Activated CD8-positive, alpha-beta memory T cell treated with anti-CD3 and anti-CD28 coated beads, Interleukin-2, amount 50 U/mL, for 4 hours (primary cell): ENCODE measurements at places on chromosomes 3 and 15.

DNA sequence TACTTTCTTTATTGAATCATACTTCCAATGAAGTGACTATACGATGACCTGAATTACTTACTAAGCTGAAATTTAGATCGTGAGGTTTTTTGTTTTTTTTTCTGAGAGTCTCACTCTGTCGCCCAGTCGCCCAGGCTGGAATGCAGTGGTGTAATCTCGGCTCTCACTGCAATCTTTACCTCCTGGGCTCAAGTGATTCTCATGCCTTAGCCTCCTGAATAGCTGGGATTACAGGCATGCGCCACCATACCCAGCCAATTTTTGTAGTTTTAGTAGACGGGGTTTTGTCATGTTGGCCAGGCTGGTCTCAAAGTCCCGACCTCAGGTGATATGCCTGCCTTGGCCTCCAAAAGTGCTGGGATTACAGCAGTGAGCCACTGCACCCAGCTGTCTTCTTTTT, 28.7 kb downstream of the SPPL2A start:
- DNase-seq, result no peak

GRCh38 chr3:102802819-102803420, 368.1 kb downstream of the ZPLD1 start:
- no peak for DNase-seq

GRCh38 chr15:92846741-92847140, 53.4 kb upstream of the CHD2 start:
- DNase-seq, result no peak

GRCh38 chr3:67006460-67006859, 8.4 kb downstream of the KBTBD8 start:
- DNase-seq, result no peak

GRCh38 chr3:193574488-193575070, 18.4 kb upstream of the OPA1 start:
- no peak for DNase-seq

GRCh38 chr15:73934281-73934680, 8.0 kb downstream of the LOXL1 start:
- DNase-seq, result no peak

GRCh38 chr3:109275702-109276293, 40.5 kb downstream of the DPPA2 start:
- no peak for DNase-seq

DNA sequence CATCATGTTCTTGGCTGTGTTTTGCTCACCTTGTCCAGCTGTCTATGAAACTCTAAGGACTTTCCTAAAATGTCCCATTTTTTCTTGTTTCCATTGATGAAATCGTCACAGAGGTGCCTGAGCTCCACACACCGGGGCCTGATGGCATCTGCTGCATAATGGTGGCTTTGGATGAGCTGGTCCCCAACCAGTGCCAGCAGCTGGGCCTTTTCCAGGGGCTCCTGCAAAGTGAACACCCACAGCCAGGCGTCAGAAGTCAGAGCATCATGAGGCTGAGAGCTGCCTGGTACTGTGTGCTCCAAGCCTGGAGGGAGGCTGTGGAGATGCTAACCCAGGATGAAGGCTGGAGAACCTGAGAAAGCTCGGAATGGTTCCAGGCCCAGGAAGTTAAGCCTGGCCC, 46.9 kb downstream of the B3GNT5 start:
- no peak for DNase-seq

DNA sequence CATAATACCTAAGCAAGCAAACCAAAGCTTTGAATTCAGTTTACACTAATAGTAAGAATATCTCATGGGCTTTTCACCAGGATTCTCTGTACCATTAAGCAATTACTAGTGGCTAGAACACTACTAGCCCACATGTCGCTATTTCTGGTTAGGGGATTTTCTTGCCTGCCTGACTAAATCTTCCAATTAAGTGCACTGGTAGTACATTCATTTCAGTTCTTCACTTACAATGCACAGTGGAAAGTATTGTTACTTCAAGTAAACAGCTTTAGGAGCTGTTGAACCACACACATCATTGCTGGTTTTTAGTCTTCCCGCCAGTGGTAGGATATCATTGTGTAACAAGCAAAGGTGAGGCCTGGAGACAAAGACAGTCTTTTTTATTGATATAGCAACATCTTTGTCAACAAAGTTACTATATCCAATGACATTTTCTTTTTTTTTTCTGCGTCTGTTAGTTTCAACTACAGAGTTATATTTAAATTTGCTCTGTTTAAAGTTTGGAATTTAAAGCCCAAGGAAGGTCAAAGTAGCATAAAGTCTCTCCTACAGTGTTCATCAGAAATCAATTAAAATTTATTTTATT, 826.8 kb upstream of the NR2F2 start:
- DNase-seq, result no peak

- DNase-seq, result no peak
Measured at GRCh38 chr3:177754508-177754921, 557.2 kb upstream of the TBL1XR1 start.

DNA sequence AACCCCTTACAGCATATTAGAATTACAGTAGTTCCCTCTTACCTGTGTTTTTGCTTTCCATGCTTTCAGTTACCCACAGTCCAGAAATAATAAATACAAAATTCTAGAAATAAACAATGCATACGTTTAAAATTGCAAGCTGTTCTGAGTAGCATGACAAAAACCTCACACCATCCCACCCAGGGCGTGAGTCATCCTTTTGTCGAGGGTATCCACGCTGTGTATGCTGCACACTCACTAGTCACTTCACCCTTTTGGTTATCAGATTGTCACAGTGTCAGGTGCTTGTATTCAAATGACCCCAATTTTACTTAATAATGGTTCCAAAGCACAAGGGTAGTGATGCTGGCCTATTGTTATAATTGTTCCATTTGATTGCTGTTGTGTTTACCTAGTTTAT, 72.5 kb upstream of the P3H2 start:
- DNase-seq, result no peak

GRCh38 chr3:14957153-14957552, 9.8 kb downstream of the NR2C2 start:
- no peak for DNase-seq

GRCh38 chr15:62624547-62625378, 417.8 kb upstream of the TPM1 start:
- DNase-seq, result no peak

DNA sequence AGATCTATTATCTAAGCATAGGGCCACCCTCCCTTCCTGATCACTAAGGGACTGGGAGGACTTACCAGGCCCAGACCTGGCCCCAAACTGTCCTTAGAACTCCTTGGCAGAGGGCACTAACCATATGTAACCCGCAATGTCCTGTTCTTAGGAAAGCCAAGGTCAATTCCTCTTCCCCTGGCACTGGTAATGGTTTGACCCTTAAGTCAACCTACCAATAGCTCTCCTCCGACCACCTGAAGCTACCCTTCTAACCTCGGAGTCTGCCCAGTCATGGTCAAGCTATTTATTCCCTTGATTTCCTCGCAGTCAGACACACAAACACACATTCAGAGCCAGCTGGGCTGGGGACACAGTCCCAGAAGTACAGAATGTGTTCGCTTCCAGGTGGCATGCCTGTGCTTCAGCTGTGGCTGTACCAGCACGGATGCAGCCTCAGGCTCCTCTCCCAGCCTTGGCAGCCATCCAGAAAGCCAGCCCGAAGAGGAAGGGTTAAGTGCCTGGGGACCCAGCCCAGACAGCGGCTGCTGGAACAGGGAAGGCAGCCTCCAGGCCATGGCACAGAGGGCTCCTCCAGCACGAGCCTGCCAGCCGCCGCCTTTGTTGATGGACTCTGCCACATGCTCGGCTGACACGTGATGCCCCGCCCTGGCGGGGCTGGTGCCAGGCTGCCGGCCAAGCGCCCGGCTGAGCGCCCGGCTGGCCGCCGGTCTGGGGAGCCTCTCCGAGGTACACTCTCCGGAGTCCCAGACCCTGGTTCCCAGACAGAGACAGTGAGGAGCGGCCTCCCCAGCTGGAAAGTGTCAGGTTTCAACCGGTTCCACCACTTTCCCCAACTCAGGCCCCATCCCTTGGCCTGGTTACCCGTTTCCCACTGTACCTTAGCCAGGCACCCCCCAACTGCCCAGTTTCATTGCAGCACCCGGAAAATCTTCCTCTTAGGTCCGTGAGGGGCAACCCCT, 5.5 kb downstream of the BMF start:
- DNase-seq, result no peak

- DNase-seq, result no peak
Measured at GRCh38 chr3:196638861-196639482, 522 bp upstream of the NRROS start.

GRCh38 chr3:71319771-71320170, 263.8 kb downstream of the FOXP1 start:
- DNase-seq, result no peak

DNA sequence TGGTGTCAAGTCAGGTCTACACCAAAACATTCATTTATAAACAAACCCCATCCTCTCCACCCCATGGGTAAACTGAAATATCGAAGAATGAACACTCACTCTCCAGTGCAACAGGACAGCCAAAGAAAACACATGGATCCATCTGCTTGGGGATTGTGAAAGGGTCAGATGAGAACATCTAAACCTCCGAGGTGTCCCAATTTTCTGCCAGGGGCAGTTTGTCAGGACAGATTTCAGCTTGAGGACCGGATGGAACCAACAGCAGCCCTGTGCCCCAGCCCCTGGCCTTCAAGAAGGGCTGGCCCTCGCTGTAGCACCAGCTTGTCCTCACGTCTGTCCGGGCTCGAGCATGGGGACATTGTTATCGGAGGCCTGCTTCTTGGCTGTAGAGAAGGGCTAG, 45.5 kb downstream of the PCSK6 start:
- DNase-seq, result no peak

GRCh38 chr3:185739264-185739701, 85.6 kb downstream of the IGF2BP2 start:
- DNase-seq, result no peak

DNA sequence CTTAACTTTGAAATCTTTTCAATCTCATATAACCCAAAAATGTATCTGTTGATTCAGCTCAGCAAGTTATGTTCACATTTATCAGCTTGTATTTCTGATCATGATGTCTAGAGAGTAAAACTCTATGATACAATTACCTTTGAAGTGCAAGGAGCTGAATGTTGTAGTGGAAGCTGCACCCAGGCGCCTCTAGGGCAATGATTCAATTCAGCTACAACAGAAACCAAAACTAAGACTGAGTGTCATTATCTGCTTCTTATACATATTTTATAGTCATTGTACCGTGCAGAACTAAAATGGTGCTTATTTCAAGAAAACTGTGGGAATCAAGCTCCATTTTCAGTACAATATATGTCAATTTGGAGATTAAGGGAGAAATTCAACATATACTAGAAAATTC, 1237.5 kb downstream of the ZPLD1 start:
- no peak for DNase-seq

- no peak for DNase-seq
Measured at GRCh38 chr3:71305231-71306206, 278.0 kb downstream of the FOXP1 start.

- DNase-seq, result no peak
Measured at GRCh38 chr3:154178172-154178571, 57.0 kb downstream of the ARHGEF26 start.

DNA sequence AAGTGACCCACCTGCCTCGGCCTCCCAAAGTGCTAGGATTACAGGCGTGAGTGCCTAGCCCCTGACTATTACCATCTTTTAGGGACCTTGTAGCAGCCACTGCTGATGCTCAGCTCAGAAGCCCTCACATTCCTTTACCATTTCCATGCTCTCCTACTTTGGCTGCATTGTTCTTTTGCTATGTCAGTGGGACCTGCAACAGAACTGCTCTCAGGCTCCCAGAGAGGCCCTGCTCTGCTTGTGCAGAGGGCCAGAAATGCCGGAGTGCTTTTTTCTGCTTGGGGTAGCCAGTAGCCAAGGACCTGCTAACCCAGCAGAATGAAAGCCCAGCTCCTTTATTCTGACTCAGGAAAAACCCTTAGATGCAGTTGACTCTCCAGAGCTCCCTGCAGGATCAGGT, 18.3 kb upstream of the PROK2 start:
- DNase-seq, result no peak

- DNase-seq, result no peak
Measured at GRCh38 chr3:151067158-151067557, 18.3 kb upstream of the MED12L start.

DNA sequence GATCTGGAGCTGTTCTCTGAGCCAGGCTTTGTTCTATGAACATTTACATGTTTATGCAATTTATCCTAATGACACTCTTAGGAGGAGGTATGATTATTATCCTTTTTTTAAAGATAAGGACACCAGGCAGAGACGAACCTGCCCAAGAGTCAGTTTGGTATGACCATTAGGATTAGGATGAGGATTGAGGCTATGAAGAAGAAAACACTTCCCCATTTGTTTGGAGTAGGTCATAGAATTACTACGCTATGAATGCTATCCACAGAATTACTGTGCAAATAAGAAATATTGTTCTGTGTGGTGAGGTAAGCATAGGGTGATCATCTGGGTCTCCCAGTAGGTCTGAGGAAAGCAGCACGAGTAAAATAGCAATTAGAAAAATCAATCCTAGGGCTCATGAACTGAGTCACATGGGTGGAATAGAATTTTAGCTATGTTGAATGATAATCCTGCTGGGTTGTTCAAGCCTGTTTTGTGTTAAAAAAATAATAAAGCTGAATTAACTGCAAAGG, 23.9 kb downstream of the EIF4E3 start:
- DNase-seq, result no peak

- peak; percentile 82 for DNase-seq
Measured at GRCh38 chr3:16319307-16319706, 54.3 kb downstream of the OXNAD1 start.

GRCh38 chr15:36886191-36886590, 214.2 kb downstream of the MEIS2 start:
- DNase-seq, result no peak

- no peak for DNase-seq
Measured at GRCh38 chr3:159586571-159587202, 401.9 kb upstream of the IL12A start.

DNA sequence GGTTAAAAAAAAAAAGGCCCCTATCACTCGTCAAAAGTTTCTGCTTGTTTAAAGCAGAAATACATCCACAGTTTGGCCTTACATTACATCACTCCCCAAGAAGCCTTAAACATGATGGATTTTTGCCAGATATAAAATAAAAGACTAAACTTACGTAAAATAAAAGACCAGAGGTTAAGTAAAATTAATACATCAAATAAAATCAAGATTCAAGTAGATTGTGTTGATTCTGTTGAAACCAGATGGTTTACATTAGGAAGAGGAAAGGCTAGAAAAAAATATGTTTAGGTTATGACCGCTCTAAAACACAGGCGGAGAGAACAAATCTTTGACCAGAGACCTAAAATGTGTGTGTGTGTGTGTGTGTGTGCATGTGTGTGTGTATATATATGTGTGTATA, 104.1 kb downstream of the DUT start:
- DNase-seq, result no peak

GRCh38 chr15:90625037-90625436, 92.1 kb upstream of the BLM start:
- no peak for DNase-seq

- DNase-seq, result no peak
Measured at GRCh38 chr3:28745436-28745835, 396.8 kb upstream of the AZI2 start.

GRCh38 chr15:65651831-65652749, 30.4 kb downstream of the SLC24A1 start:
- DNase-seq, result no peak

DNA sequence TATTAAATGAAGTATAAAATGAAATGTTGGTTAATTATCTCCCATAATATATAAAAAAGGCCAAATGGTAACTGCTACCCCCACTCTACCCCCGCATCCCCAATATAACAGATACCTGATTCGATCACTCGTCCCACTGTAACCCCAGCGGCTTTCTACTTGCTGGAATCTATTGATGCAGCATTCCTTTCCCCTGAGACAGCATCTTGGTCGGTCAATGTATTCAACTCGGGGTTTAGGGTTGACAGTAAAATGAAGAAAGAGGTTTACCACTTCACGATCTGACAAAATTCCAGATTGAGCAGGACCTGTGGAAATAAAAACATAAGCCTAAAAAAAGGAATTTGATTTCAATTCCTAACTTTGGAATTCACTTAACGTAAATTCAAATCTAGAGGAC, 18.6 kb upstream of the C15orf40 start:
- no peak for DNase-seq
